ENCODE measurements at places on chromosomes 3 and 15.

DNA sequence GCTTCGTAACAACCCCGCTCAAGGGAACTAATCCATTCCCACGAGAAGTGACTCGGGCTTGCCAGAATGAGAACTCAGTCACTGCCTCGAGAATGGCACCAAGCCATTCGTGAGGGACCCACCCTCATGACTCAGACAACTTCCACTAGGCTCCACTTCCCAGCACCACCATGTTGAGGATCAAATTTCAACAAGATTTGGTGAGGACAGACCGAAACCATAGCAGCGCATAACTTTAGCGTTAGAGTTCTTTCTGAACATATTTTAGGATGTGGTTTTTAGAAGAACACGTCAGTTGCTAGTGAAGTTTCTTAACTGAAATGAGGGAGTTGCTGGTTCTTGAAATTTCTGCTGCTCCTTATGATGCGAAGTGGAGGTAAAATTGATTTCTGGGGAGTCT is 13.5 kb downstream of the PTPRG start:
- DNase-seq = no peak

DNA sequence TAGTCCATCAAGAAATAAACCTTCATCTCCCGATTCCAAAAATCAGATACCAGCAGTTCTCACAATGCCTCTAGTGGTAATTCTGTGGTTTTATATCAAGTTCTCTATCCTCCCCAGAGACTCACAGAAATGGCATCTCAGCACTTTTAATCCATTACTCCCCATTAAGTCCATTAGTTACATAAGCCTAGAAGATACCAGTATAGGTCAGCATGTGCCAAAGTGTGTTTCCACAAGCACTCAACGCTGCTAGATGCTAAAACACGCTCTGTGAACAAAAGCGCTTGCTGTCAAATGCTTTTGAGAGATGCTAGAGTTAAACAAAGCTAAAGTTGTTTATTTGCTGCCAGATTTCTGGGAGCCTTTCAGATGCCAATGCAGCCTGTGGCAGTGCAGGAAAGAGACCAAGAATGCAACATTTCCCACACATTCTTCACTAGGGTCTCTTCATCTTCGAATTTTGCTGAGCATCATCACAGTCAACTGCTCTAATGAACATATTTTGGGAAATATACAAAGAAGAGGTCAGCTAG is 918.8 kb upstream of the CFAP20DC start:
- DNase-seq = no peak

DNA sequence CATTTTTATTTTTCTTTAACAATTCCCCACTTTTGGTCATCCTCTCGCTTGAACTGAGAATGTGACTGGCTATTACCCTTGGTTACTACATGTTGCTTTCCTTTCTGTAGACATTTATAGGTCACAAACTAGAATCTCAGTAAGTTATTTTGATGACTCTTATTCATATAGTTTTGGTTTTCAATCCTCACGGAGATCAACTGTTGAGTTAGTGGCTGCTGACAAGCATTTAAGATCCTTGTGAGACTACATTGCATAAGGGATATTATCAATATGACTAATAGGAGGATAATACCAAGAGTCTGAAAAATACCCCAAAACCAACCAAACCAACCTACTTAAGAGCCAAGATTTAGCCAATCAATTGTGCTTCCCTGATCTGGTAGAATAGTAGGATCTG is 16.3 kb downstream of the CCR3 start:
- no peak for DNase-seq

DNA sequence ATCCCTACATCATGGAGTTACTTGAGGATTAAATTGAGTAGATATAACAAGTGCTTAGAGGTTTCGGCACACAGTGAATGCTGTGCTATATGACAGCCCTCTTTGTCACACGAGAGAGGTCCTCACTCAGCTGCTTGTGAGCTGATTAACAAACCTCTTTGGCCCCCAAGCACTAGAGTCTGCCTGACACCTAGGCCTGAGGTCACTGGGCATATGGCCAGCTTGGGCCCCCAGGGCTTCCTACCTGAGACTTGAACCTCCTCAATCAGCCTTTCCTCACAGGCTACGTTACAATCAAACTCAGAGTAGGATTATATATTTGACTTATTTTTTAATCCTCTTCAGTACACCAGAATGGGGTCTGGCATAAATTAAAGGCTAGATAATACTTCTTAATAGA is 88.8 kb downstream of the WDR72 start:
- no peak for DNase-seq

GRCh38 chr15:67180035-67180434 is 74.4 kb downstream of the AAGAB start:
- DNase-seq = no peak

- no peak for DNase-seq
These were observed 38.3 kb upstream of the IL12A start for GRCh38 chr3:159950156-159950898.

- DNase-seq = no peak
These were observed 835 bp upstream of the GMPPB start for GRCh38 chr3:49724586-49724985.

Data from activated gamma-delta T cell (primary cell).